ENCODE measurements at places on chromosomes 1 and 21.

- DNase-seq = no peak
These were observed 57.9 kb downstream of the OVGP1 start for GRCh38 chr1:111369645-111370044.

DNA sequence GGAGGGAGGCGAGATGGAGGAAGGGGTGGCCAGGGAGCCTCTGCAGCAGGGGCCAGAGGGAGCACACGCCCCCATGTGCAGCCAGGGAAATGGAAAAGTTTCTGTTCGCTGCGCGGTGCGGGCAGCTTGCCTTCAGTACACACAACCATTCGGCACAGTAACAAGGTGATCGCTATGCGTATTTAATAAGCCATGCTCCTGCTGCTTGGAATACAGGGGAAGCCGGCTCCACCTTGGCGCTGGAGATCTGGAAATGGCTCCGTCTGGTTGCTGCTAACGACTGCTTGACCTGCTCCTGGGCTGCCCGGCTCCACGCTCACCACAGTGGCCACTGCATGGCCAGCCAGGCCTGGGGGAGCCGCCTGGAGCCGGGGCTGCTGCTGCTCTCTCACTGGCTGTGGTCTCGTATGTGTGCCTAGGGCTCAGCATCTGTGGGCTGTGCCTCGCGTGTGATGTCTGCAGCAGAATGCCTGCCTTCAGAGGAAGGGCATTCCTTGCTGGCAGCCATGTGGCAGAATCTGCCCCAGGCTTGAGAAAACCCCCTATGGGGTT lies 86.4 kb upstream of the ACTL8 start:
- no peak for DNase-seq

DNA sequence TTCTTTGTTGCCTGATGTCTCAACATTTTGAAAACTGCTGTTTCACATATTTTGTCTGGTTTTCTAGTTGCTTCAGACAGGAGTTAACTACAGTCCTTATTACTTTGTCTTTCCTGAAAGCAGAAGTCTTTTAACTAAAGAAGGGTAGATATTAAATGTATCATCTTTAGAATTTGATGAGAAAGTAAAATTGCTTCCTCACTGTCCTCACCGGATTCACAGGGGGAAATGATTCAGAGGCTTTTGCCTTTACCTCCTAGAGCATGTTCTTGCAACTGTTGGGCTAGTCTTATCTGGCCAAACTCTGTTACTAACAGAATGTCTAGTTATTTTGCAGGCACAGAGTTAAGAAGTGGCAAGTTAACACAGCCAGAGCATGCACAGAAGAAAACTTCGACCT lies 107.2 kb upstream of the VAV3 start:
- DNase-seq = peak; percentile 49

GRCh38 chr1:225767634-225768540 lies 9.7 kb upstream of the SRP9 start:
- DNase-seq = no peak

GRCh38 chr1:89697383-89697782 lies 64.5 kb downstream of the LRRC8C start:
- DNase-seq = no peak

- no peak for DNase-seq
These were observed 34.5 kb downstream of the CD247 start for GRCh38 chr1:167483790-167484189.

DNA sequence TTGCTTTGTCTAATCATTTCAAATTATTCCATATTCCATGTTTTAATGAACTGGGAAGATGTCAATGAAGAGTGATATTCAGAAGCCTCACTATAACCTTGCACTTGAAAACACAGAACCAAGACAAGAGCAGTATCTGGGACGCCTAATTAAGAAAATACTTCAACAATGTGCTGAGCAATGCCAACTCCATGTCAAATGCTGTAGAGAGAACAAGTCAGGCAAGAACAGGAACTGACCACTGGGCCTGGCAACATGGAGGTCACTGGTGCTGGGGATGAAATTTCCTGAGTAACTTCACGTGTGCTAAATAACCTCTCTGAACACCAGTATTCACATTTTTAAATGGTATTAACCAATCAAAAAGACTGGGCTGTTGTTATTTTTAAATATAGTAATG lies 22.8 kb downstream of the HEATR1 start:
- DNase-seq = no peak

- no peak for DNase-seq
These were observed 36.0 kb downstream of the ELK4 start for GRCh38 chr1:205595861-205596260.

Data from hematopoietic multipotent progenitor cell treated with erythropoietin and hydrocortisone succinate and interleukin-3 and kit ligand, for 4 days (in vitro differentiated cells).